ENCODE measurements at places on chromosomes 3 and 15.

GRCh38 chr15:100438570-100438969, 90.2 kb downstream of the CERS3 start:
- DNase-seq, result peak; percentile 94

GRCh38 chr3:147161833-147162232, 244.5 kb downstream of the ZIC4 start:
- no peak for DNase-seq

GRCh38 chr3:138818185-138818860, 16.4 kb downstream of the PIK3CB start:
- no peak for DNase-seq

DNA sequence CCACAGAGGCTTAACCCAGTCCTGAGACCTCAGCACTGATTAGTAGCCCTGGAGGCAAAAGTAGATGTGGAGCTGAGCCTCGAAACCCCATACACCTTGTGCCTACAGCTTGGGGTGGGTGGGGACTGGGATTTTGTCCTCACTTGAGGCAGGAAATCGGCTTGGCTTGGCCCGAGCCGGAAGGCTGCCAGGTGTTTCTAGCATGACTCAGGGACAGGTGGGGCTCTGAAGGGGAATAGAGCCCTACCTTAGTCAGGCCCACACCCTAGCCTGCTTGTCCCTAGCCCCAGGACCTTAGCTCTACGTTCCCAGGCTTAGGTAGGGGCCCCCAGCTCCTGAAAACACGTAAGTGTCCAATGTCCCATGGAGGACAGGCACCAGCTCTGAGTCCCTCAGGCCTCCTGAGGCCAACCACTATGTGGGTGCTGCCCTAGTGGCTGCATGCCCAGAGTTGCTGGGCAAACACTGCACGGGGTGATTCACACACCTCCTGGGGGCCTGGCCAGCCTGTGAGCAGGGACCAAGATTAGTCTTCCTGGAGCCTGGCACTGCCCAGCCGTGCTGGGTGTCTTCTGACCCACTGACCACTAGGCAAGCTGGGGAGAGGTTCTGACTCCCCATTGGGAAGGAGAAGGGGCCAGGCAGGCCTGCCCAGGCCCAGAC, 3.1 kb downstream of the MST1R start:
- DNase-seq, result no peak

DNA sequence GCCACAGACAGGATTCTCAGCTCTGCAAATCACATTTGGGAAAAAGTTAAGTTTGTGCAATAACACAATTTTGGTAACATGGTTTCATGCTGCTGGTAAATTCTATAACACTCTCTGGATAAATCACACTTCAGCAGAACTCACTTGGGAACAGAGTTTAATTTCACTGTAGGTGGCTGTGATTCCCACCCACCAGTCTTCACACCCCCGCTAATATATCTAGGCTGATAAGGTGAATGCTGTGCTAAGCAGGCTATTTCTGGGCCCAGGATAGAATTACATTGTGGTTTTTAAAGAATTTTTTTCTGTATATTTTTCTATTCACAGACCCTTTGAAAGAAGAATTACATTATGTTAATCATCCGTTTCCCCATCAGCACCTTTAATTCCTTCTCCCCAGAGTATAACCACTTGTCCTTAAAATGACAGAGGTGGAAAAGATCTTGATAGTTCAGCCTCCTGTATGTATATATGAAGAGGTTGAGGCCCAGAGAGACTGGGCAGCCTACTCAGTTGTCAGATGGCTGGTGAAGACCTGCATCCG, 22.9 kb downstream of the MAP2K1 start:
- no peak for DNase-seq

GRCh38 chr15:78923015-78923414, 21.8 kb downstream of the CTSH start:
- no peak for DNase-seq

GRCh38 chr3:11482021-11482420, 161.7 kb downstream of the VGLL4 start:
- DNase-seq, result peak; percentile 12

- DNase-seq, result no peak
Measured at GRCh38 chr3:180959691-180960090, 29.8 kb downstream of the DNAJC19 start.

DNA sequence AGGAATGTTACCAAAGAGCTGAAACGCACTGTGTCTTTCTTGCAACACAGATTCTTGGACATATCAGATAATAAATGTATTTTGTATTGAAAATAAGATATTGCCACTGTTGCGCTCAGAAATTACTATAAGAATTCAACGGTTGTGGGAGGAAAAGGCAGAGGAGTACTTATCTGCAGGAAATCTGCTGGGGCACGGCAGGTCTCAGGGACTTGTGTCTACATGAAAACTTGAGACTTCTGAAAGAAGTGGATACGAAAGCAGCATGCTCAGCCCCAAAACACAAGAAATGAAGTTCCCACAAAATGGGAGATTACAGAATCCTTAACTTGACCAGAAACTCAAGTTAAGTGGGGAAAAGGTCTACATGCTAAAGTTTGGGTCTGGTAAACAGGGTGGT, 86.5 kb downstream of the IGSF11 start:
- DNase-seq, result no peak

- DNase-seq, result no peak
Measured at GRCh38 chr15:69305204-69305931, 6.7 kb downstream of the PAQR5 start.

- DNase-seq, result no peak
Measured at GRCh38 chr3:189496375-189497138, 134.6 kb upstream of the TP63 start.

DNA sequence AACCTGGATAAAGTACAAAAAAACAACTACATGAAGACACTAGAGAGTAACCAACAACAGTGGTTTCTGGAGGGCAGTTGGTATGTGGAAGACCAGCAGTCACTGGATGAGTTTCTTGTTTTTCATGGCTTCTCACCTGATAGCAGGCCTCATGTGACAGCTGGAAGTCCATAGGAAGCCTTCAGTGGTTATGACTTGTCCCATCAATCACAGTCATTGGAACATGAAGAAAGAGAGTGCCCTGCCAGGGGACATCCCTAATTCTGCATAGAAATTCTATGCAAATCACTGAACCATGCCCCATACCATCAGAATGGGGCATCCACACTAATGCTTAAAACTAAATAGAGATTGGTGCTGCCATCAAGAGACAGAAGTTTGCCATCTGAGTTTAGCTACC, 81.6 kb downstream of the AKAP13 start:
- DNase-seq, result no peak

DNA sequence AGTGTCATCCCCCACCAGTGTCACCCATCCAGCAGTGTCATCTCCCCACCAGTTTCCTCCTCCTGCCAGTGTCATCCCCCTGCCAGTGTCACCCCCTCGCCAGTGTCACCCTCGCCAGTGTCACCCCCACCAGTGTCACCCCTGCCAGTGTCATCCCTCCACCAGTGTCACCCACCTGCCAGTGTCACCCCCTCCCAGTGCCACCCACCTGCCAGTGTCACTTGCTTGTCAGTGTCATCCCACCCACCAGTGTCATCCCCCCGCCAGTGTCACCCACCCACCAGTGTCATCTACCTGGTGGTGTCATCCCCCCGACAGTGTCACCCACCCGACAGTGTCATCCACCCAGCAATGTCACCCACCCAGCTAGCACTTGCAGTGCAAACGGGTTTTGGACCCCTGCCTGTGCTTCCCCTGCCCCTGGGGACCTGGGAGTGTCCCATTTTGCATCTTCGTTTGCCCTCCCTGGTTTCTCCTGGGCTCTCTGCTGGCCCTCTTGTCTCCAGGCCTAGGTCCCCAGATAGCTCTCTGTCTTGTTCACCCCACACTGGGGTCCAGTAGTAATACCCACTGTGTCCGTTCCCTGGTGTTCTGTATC, 99.8 kb upstream of the PRR20G start:
- no peak for DNase-seq

- DNase-seq, result no peak
Measured at GRCh38 chr15:76988867-76989780, 5.8 kb upstream of the PSTPIP1 start.

DNA sequence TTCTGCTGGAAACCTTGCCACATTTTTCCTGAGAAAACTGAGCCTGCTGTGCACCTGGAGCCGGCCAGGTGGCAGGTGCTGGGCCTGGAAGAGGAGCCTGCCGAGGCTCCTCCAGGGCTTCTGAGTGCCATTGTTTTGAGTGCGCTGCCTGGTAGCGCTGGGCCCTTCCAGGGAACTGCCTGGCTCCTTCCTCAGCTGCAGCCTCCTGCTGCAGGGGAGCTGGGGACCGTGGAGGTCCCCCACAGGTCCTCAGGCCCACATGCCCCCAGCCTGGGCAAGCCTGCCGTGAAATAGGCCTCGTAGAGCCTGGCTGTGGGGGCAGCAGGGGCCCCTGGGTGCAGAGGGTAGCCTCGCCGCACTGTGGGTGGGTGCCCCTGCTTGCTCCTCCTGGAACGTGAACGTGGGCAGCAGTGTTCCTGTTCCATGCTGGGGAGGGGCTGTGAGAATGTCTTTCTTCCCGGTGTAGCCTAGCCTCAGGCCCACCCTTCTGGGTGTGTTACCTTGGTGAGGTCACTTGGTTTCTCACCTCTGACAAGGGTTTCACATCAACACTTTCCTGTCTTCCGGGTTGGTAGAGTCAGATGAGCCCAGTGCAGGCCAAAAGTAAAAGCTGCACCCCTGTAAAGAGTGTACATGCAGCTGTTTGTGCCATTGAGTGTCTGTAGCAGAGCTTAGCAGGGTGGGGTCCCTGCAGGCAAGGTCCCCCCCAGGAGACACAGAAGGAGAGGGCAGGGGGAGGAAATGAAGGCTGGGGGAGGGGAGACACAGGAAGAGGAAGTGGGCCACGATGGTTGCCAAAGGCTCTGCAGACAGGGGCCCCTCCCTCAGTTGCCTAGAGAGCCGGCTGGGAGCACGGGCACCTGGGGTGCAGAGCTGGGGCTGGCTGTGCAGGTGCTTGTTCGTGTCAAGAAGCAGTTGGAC, 34.5 kb downstream of the KLF13 start:
- DNase-seq, result peak; percentile 81
